ENCODE measurements at places on chromosomes 2 and 18.

DNA sequence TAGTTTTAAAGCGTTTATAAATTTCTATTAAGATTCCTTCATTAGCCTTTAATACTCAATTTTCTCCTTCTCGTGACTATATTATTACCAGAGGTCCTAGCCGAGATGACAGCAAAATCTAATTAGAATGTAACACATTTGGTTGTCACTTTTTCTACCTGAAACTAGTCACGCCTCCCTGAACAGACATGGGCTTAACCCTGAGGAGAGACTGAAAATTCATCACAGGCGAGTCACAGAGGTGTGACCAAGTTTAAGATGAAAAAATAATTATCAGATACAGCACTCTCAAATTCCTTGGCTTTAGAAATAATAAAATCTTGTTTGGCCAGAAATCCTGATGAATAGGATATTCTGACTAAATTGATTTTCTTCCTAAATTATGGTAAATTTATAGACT lies 834.4 kb upstream of the SLC39A10 start:
- no peak for DNase-seq

- no peak for DNase-seq
These were observed 113.0 kb downstream of the CRIM1 start for GRCh38 chr2:36468463-36469105.

DNA sequence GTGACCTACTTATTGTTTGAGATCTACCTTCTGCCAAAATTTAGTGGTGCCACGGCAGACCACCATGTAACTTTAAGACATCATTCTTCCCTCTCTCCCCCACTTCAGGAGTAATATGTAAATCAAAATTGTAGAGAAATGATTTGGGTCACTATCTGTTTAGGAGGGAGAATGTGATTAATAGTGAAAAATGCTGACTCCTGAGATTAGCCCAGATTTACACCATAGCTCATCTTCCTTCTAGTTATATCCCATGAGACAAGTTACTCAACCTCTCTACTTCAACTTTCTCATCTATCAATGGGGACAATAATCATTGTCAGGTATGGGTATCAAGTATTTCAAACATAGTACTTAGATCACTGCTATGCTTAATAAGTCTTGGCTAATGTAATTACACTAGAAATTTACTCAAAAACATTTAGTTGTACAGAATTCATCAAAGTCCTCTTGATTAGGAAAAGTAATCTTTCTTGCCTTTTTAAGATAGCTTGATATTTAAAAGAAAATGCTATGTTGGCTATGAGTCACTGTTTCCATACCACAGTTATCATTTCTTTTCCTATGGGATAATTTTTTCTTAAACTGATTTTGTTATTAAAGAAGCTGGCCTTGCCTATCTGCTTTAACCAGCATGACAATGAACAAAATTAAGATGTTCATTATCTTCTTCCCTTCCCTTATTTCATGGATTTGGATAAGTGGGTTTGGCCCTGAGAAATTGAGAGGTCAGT lies 1038.9 kb upstream of the ZEB2 start:
- no peak for DNase-seq

GRCh38 chr2:191582355-191582754 lies 95.6 kb upstream of the NABP1 start:
- DNase-seq = no peak

- no peak for DNase-seq
These were observed 319.1 kb downstream of the CTNNA2 start for GRCh38 chr2:79831961-79832360.

DNA sequence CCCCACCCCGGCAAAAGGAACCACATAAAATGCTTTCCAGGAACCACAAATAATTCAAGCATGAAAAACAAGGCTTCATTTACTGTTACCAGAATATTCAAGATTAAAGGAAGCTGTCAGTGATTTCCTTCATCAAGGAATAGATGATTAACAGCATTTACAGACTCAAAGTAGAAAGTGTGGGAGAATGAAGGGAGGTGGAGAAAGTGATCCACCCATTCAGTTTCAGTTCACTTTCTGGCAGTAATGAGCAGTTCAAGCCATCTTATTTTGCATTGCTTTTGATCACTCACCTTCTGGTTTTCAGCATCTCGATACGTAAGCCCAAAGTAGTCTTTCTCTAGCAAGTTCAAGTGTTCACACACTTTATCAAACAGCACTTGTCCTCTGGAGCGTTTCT lies 99.0 kb downstream of the EPB41L3 start:
- no peak for DNase-seq

DNA sequence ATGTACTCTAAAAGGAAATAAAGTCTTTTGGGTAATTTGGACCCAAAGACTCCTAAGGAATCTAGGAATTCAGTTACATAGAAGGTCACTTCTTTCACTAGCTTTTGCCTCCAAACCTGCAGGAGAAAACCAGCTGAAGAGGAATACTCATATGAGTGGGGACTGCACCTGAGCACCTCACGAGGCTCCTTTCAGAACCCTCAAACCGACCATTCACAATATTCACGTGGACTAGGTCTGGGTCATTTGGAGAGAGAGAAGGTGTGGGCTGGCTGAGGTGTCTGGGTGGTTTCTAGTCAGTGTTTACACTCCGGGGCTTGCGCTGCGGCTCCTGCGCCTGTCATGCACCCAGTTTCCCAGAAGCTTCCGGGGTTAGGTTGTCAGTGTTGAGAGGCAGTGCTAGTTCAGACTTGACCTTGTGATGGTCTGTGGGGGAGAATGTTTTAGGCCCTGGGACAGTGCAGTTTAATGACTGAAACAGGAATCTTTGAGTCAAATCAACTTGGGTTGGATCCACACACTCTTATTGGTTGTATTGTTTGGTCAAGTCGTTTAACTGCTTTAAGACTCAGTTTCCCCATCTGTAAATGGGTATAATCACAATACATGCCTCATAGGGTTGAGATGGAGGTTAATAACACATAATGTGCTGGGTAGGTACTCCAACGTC lies 78.4 kb downstream of the LIMS1 start:
- no peak for DNase-seq

- DNase-seq = no peak
These were observed 66.5 kb upstream of the TNFRSF11A start for GRCh38 chr18:62258616-62259015.

DNA sequence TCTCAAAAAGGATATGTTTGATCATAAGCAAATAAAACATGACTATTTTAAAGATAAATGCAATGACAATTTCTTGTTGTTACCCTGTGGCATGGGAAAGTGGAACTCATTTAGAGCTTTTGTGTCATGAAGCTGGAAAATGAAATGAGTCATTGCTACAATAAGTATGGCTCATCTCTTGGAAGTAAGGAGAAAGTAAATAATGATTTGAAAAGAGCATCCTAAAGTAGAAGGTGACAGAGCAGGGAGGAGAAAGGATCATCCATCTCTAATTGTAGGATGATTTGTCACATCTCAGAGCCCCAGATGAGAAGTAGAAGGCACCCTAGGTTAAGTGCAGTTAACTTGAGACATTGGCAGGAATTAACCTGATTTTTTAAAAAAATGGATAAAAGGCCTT lies 200.5 kb downstream of the CPS1 start:
- no peak for DNase-seq

- no peak for DNase-seq
These were observed 19.0 kb downstream of the DYNC1I2 start for GRCh38 chr2:171706152-171706803.

GRCh38 chr18:48952287-48953103 lies 1.7 kb upstream of the SMAD7 start:
- DNase-seq = no peak

DNA sequence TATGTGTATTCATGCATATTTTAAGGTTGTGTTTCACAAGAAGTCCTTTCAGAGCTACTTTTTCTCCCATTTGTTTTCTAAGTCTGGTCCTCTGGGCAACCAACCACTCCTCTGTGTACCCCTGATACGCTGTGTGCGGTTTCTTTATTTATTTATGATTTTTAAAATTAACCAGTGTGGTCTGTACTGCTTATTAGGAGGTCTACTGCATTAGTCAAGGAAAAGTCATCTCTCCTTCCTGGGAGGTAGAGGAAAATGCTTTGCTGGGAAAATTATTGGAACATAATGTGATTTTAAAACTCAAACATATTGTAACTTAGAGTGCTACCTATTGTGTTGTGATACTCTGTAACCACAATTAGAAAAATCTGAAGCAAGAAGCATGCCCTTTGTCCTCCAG lies 1404.3 kb downstream of the SUCLG1 start:
- DNase-seq = no peak

GRCh38 chr18:30746224-30746623 lies 296.3 kb downstream of the DSC3 start:
- no peak for DNase-seq

DNA sequence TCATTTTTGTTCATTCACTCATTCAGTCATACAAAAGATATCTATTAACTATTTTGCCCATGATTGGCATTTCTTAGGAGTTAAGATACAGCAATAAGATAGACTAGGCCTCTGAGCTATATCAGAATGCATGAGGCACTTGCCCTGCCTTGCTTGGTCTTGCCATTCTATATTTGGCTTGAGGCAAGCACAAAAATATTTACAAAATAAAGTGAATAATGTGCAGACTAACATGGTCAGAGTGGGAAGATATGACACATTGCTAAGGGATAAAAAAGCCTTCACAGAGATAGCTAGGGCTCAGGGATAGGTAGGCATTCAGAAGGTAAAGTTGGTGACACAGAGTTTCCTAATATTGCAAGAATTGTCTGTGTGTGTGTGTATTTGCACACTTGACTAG lies 75.0 kb upstream of the MMADHC start:
- DNase-seq = no peak

GRCh38 chr2:237597196-237598145 lies 6.9 kb upstream of the RAB17 start:
- DNase-seq = no peak

DNA sequence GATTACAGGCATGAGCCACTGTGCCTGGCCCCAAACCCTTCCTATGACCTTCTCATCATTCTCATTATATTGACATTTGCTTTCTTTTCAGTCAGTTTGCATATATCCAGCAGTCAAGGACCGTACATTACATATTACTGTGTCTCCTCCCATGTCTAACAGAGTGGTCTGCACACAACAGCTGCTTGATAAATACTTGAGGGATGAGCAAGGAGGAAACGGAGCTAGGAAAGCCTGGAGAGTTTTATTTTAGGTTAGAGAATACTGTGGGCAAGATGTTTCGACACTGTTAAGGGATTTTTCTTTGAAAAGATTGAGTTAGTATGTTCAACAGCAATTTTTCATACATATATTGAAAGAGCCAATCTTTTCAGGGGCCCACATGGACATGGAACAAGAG lies 76.2 kb upstream of the CHRNA1 start:
- DNase-seq = no peak

DNA sequence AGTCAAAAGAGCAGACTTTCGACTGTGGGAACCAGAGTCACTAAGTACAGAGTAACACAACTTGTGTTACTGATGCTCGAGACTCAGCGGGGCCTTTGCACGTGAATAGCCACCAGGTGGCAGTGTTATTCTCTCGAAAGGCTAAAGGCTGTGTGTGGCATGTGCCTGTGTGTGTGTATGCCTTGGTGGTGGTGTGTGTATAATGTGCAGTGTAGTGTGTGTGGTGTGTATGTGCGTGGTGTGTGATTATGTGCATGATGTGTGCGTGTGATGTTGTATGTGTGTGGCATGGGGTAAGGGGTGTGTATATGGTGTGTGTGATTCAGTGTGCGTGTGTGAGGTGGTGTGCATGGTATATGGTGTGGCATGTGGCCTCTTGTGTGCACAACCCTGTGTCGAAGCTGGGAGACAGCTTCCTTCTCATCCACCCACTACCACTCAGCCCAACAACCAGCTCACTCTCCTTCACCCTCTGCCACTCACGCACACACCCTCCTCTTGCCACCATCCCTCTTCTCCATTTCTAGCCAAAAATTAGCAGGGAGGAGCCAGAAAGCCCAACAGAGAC lies 83.0 kb upstream of the ZNF532 start:
- peak; percentile 10 for DNase-seq

- no peak for DNase-seq
These were observed 17.0 kb downstream of the SMAD7 start for GRCh38 chr18:48933578-48934414.

Data from stimulated activated CD8-positive, alpha-beta memory T cell treated with anti-CD3 and anti-CD28 coated beads, Interleukin-4, amount 100 ng/mL, for 1 hour (primary cell).